NCI-H345 (cell line): ENCODE measurements at places on chromosomes 7 and 10.

DNA sequence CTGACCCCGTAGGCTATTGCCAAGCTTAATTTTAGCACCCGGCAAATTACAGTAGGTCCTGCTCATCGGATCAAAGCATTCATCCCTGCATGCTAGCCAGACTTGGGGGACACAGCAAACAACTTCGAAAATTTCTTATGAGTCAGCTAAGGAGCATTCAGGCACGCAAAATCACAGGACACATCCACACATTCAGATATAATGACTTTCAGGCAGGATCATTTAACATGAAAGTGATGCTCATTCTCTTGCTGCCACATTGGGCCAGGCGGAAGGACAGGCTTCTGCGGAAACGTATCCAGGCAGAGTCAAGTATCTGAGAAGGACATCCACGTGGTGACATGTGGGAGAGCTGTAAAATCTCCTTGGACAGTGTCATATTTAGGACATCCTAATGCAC is 474.0 kb upstream of the NRP1 start:
- no peak for DNase-seq

- DNase-seq: peak; percentile 7
Observed at GRCh38 chr10:10475812-10476211, 541.9 kb upstream of the CELF2 start.

DNA sequence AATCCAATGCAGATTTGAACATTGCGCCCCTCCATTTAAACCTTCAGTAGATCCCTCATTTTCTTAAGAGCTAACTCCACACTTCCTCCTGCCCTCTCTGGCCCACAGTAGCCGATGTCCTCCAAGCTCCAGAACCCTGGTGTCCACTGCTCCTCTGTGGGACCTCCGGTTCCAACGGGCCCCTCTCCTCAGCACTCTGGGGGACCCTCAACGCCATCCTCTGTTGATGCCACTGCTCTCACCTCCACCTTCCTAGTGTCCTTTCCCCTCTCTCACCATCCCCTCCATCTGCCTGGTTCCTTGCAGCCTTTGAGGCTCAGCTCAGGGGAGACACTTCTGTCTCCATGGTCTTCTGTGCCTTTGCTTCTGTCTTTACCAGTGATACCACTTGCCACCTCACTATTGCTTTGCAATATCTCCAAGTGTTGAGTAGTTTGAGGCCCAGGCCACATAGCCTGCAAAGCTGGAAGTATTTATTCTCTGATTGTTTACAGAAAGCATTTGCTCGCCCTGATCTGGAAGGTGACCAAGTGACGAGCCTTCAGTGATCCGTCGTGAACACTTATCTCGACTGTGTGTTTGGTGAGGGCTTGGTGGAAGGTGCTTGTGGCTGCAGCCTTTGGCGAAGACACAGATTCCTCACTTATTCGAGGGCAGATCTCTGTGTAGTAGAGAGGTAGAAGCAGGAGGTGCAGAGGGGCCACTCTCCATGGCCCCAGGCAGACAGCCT is 104.8 kb upstream of the SHH start:
- no peak for DNase-seq

- DNase-seq: no peak
Observed at GRCh38 chr7:103577059-103577458, 131.1 kb upstream of the SLC26A5 start.

DNA sequence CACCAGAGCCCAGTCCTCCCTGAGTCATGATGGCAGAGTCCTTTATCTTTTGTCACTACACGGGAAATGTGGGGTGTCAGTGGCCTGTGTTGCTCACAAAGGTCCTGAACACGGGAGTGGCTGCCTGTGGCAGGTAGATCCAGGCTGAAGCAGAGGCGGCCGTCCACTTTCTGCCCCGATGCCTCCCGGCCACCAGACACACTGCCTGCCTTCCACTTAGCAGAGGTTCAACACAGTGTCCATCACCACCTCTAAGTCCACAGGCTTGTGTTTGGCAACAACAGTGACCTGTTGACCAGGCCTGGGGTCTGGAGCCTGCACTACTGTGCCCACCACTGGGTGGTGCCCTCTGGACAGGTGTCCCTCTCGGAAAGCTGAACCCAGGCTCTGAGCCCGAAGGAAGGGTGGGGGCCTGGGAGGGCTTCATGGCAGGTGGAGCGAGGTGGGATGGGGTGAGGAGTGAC is 49.9 kb upstream of the CAMK2B start:
- DNase-seq: no peak
